NCI-H69 (cell line): ENCODE measurements at places on chromosomes 7 and 10.
A peak's percentile ranks its signal among the peaks of the same experiment; 100 is the strongest.

DNA sequence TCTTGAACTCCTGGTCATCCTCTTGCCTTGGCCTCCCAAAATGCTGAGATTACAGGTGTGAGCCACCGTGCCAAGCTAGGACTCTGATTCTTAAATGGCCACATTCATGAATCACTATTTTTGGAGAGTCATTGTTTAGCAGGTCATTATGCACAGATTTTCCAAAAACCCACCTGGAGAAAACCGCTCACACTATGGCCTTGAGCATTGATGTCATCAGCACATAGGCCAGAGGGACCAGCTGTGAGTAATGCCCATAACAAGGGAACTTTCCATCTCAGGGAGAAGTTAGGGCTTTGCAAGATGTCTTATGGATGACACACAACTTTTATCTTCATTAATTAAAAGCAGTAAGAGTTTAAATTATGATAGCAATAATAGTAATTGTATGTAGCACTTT is 86.4 kb upstream of the KIF5B start:
- no peak for DNase-seq

DNA sequence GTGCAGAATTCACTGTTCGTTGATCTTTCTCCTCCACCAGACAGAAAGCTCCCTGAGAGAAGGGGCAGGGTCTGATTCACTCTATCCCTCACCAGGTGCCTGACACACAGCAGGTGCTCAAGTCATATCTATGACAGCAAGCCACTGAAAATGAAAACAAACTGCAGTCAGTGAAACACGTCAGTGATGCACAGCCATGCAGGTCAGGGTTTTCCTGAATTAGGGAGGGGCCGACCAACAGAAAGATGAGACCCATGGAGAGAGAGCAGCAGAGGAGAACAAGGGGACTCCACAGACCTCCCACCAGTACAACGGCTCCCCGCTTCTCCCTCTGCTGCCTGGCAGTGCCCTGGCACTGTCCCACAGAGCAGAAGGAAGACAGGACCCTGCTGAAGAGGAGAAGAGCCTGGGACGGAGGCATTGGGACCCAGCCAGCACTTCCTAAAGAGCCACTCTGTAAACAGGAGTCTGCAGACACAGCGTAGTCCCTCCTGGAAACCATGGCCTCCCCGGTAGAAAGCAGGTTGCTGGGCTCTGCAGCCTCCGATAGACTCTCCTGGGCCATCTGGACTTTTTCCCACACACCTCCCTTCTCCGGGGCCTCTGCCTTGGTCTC is 50.3 kb downstream of the FAM53B start:
- DNase-seq: peak; percentile 87

DNA sequence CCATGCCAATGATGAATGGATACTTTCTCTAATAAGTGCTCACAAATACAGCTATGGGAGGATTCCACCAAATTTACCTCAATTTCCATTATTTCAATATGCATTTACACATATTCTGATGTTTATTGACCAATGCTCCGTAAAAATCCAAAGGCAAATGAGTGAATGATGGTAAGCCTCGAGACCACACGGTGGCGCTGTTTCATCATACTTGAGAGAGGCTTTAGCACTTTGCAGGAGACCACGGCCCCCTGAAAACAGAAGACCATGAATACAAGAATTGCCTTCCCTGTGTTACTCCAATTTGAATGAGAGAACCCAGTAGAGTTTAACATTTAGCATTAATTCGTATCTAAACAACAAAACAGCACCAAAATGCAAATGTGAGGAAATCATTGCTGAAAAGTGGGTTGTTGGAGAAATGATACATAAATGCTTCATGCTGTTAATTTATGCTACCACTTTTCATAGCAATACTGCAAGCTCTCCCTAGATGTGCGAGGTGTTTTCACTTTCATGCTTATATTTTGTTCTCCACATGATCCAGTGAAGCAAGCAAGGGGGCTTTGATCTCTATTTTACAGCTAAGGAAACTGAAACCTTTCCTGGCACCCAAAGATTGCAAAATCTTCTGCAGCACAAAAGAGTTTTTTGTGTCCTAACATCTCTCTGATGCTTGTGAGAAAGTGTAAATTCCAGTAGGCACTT is 35.4 kb downstream of the TRIL start:
- peak; percentile 95 for DNase-seq

GRCh38 chr10:6038071-6038631 is 24.0 kb downstream of the IL2RA start:
- DNase-seq: no peak
